ENCODE measurements at places on chromosomes 1 and 21.
A peak's percentile ranks its signal among the peaks of the same experiment; 100 is the strongest.

DNA sequence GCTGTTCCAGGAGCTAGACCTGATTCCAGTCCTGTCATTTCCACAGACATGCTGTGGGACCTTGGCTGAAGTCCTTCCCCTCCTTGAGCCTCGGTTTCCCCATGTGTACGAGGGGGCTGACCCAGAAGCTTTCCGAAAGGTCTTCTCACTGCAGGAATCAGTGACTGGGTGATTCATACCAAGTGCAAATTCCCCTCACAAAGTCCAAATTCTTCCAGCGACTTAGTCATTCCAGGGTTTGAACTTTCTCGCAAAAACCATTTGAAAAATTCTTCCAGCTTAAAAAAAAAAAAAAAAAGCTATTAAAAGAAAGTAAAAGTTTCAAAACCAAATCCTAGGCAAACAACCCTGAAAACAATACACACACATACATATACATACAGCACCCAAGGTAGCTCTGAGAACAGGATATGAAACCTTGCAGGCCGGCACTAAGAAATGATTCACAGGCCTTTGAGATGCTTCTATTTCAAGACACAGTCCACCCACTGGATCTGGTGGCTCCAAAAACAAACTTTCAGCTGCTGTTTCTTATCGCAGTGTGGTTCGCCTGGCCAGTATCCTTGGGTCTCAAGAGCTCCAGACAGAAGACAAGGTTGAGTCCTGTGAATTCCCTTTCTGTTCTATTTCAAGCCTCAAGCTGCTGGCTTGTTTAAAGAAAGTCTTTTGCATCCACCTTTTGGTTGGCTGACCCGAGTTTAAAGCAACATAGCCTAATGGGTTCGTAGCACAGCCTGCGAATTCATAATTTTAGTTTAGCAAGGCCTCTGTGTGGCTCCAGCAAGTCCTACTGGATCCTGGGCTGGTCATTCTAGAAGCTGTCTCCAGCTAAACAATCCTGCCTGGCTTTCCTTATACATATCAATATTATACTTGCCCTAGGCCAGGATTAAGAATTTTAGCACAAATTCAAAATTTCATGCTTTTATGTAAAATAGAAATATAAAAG is 18.0 kb upstream of the ID3 start:
- DNase-seq, result peak; percentile 81

- no peak for DNase-seq
Measured at GRCh38 chr1:190436615-190437014, 41.0 kb downstream of the BRINP3 start.

DNA sequence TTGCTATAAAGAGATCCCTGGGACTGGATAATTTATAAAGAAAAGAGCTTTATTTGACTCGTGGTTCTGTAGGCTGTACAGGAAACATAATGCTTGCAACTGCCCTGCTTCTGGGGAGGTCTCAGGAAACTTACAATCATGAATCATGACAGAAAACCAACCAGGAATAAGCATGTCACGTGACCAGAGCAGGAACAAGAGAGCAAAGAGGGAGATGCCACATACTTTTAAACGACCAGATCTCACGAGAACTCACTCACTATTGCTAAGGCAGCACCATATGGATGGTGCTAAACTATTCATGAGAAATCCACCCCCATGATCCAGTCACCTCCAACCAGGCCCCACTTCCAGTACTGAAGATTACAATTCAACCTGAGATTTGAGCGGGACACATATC is 49.8 kb upstream of the RCC1 start:
- no peak for DNase-seq

- no peak for DNase-seq
Measured at GRCh38 chr1:151579436-151580225, 32.2 kb upstream of the SNX27 start.

- no peak for DNase-seq
Measured at GRCh38 chr1:181064011-181064623, 24.4 kb upstream of the IER5 start.

DNA sequence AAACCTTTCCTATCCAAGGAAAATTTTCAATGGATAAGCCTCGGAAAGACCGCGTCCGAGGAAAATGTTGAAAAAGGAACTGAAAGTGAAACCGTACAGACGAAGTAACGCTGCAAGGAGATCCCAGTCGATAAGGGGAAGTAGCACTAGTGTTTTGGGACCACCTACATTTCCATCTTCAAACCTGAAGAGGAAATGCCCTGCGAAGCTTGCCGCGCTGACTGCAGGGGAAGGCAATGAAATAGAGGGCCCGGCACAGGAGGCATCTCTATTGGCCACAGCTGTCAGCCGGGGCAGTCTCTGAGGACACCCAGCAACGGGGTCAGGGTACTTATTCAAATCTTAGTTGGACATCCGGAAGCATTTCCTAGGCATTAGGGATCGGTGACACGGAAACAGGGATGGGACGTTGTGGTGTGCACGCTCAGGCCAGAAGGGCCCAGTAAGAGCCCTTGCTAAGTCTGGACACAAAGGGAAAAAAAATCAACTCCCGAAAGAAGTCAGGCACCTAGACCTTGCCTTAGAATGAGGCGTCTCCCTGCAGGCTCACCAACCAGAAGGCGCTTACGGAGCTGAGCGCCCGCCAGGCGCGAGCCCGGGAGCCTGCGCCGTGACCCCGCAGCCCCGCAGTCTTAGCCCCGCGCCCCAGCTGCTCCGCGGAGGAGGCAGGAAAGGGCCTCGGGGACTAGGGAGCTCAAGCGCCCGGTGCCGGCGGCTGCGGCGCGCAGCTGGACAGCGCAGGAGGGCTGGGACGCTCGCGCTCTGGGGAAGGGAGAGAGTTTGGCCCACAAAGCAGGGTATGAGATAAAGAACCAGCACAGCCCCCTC is 655 bp downstream of the USF1 start:
- DNase-seq, result peak; percentile 28

- DNase-seq, result peak; percentile 32
Measured at GRCh38 chr1:168582688-168583336, 6.4 kb downstream of the XCL1 start.

DNA sequence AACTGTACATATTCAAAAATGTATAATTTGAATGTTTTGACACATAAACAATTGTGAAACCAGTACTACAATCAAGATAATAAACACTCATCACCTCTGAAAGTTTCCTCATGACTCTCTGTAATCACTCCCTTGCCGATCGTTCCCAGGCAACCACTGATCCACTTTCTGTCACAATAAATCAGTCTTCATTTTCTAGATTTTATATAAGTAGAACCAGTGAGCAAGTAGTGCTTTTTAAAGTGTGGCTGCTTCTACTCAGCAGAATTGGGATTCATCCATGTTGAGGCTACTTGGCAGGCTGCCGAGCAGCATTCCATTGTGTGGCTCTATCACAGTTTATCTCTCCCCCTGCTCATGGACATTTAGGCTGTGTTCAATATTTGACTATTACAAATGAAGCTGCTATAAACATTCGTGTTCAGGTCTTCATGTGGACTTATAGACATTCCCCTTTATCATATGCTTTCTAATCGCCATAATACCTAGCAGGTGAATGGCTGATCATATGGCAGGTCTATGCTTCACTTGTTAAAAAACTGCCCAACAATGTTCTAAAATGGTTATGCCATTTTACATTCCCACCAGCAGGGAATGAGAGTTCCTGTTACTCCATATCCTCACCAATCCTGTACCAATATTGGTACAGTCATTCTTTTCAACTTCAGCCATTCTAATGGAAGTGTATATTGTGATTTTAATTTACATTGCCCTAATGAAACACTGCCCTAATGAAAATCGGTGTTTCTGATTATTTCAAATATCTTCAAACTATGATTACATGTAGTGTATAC is 20.5 kb downstream of the TEX38 start:
- DNase-seq, result no peak

DNA sequence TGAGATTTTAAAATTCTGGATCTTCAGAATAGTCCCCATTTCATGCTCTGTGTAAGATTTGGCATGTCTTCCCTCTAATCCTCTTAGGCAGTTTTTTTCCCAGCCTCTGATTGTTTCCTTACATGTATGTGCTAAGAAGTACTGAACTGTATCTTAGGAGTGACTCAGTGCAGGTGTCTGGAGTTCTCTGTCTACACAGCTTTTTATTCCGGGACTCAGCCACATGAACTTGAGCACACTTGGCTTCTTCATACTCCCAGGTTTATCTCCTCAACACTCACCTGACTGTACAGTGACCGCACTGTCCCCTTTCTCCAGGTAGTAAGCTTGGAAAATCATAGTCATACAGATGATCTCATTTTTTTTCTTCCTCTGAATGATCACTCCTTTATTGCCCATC is 50.7 kb downstream of the SYT14 start:
- DNase-seq, result no peak

DNA sequence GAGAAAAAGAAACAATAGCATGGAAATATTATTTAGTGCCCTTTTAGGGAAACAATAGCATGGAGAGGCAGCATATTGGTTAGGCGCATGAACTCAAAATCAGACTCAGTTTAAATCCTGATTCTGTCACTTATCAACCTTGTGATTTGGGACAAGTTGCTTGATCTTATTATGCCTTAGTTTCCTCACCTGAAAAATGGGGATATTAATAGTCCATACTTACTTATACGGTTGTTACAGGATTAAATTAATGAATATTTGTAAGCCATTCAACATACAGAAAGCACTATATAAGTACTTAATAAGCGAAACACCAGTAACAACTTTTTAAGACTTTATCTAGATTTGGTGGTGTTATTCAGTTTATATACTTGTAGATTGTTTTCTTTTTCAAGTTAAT is 1.2 kb downstream of the TSEN15 start:
- no peak for DNase-seq

GRCh38 chr1:160167056-160167455 is 15.7 kb downstream of the ATP1A4 start:
- no peak for DNase-seq

GRCh38 chr21:25384782-25385181 is 222.5 kb downstream of the MRPL39 start:
- no peak for DNase-seq

DNA sequence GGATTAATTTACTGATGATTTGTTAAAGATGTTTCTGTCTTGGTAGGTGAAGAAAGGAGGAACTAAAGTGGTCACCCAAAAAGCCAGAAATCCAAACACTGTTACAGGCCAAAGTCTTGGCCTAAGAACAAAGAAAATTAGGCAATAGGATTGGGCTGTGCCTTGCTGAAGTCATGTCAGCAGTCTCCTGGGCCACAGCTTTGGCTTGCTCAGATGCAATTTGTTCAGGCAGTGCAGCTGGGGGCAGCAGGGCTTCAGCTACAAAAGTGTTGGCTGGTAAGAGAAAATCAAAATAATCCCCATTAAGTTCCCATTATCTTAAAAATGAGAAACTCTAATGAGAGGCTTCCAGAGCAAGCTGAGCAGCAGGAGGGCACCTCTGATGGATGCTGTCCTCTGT is 14.0 kb upstream of the RAP1A start:
- DNase-seq, result peak; percentile 66

DNA sequence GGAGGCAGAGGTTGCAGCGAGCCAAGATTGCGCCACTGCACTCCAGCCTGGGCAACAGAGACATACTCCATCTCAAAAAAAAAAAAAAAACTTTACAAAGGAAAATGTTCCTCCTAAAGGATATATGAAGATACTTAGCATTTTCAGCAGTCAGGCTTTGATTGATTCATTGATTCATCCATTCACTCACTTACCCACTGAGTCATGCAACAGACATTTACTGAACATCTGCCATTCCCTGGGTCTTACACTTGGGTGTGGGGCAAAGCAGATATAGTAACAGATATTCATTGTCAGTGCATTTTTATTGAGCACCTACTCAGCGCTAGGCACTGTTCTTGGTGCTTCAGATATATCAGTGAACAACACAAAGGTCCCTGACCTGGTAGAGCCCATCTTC is 5.6 kb upstream of the LACTBL1 start:
- DNase-seq, result no peak

DNA sequence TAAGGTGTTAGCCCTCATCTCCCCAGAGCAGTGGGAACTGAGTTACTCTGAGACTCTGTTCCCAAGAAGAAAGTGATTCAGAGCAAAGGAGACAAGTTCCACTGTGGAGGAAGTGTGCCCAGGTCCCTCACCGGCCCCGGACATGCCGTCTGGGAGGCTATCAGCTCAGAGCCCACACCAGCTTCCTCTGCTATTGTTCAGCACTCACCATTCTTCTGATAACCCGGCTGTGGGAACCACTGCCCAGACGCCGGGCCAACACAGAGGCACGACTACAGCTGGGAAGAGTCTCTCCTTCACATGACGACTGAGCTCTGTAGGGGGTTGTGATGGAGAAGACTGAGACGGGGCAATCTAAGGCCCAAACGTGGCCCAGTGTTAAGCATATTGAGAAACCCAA is 34.2 kb upstream of the GJA5 start:
- DNase-seq, result no peak

DNA sequence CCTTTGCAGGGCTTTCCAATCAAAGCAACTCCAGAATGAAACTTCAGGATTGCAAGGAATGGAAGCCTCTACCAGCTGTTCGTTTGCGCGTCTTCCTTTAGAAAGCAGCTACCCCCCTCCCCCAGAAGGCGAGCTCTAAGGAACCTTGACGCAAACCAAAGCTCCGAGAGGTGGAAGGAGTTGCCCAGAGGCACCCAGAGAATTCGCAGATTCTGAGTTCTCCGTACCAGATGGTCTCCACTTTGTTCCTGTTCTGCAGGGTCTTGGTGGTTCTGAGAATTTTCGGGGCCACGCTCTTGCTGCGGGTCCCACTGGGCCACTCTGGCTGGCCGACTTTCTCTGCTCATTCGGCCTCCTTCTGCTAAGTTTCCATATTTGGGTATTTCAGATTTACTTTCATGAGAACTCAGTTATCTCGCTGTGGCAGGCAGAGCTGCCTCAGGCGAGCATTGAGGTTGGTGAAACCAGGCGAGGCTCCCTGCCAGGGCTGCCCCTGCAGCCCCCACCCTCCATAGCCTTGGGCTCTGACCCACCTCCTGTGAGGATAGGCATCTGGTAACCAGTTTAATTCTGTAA is 801 bp downstream of the TRAF5 start:
- DNase-seq, result no peak

- DNase-seq, result no peak
Measured at GRCh38 chr1:90940746-90941145, 81.1 kb downstream of the ZNF644 start.

GRCh38 chr1:10664251-10664650 is 132.2 kb downstream of the CASZ1 start:
- DNase-seq, result no peak

DNA sequence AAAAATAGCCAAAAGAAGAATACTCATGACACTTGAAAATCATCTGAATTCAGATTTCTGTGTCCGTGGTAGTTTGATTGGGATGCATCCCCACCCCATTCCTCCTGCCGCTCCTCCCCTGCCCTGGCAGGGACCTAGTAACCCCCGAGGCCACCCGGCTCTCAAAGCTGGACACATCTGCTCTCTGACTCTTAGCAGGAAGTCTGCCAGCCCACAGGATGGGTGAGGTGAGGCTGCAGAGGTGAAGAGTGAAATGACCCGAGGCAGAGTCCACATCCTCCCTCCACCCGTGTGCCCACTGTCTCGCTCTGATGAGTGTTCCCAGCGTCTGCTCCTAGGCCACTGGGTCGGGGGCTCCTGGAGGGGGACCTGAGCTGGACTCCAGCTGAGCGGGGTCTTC is 308.5 kb upstream of the VAMP3 start:
- no peak for DNase-seq

DNA sequence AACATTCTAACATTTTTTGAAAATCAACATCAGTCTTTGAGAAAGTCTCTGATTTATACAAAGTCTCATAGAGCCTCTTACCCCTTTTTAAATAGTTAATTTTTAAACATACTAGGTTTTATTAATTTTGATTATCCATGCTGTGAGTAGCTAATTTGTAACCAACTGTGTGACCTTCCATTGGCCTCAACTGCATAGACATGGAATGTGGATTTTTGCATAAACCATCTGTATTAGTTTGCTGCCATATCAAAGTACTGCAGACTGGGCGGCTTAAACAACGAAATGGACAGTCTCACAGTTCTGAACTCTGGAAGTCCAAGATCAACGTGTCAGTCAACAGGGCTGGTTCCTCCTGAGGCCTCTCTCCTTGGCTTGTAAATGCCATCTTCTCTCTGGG is 89.2 kb upstream of the AJAP1 start:
- DNase-seq, result no peak

All from GM04503 (cell line).